ENCODE measurements at places on chromosomes 16 and 17.

- no peak for DNase-seq
These were observed 897 bp upstream of the CYGB start for GRCh38 chr17:76538281-76538931.

DNA sequence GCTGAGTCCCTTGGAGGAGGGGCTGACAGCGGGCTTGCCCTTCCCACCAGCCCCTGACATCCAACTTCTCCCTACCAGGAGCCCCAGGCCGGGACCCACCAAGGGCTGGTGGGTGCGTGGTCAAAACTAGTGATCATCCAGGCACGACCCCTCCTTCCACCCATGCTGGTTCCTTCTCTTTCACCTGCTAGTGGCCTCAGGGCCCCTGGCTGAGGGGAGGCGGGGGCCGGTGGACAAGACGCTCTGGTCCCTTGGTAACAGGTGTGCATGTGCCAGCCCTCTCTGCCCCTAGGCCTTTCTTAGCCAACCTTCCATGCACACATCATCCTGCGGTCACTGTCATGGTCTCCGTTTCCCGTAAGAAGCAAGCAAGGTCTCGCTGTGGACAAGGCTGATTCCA, 8.4 kb downstream of the ZNF213 start:
- DNase-seq, result no peak

DNA sequence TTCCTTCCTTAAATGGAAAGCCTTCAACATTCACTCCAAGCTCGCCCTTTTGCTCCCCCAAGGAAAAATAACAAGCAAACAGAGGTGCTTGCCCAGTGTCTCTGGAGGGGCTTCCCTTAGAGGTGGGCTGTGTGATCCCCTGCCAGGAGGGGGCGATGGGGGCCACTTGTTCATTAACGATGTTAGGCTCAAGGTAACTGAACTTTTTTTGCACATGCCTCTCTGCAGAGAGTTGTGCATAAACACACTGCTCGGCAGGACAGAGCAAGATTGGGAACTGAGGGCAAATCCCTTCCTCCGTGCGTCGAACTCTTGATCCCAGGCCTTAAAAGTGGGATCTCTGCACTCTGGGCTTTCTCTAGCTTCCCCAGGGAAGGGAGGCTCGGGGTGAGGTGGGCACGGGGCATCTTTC, 15.5 kb upstream of the NAGLU start:
- no peak for DNase-seq

GRCh38 chr17:35088356-35088880, 24.9 kb upstream of the RFFL start:
- DNase-seq, result no peak

GRCh38 chr16:80107900-80108299, 432.9 kb upstream of the DYNLRB2 start:
- no peak for DNase-seq

- DNase-seq, result no peak
These were observed 8.5 kb upstream of the LPO start for GRCh38 chr17:58229881-58230280.

DNA sequence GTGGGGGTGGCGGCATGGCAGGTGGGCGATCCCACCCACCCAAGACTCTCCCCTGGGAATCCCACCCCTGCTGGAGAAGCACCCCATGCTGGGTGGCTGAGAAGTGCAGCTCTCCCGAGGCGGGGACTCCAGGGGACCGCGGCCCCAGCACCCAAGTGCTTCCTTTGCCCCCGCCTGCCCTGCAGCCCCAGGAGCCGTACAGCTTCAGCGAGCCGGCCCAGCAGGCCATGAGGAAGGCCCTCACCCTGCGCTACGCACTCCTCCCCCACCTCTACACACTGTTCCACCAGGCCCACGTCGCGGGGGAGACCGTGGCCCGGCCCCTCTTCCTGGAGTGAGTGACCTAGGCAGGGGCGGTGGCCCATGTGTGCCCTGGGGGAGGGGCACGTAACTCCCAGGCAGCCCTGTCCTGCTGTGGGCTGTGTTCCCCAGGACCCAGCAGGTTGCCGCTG, 11.7 kb downstream of the GAA start:
- no peak for DNase-seq

DNA sequence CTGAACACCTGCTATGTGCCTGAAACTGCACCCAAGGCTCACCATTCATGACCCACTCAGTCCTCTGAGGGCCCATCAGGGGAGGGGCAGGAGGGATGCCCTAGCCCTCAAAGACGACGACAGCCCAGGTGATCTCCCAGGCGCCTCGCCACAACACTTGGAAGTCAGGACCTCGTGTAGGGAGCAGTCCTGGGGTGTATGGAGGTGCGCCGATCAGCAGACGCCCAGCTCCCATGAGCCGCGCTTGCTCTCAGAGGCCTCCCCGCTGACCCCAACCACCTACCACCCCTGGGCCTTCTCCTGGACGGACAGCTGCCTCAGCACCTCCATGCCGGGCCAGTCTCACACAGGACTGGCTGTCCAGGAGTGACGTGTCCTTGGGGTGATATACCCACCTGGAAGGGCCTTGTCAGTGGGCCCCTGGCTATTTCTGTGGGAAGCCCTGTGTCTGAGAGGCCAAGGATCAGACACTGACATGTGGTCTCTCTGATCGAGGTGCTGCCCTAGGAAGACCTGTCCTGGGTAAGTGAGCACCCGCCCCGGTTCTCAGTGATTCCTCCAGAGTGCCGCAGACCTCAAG, 26.7 kb downstream of the KDM8 start:
- no peak for DNase-seq

DNA sequence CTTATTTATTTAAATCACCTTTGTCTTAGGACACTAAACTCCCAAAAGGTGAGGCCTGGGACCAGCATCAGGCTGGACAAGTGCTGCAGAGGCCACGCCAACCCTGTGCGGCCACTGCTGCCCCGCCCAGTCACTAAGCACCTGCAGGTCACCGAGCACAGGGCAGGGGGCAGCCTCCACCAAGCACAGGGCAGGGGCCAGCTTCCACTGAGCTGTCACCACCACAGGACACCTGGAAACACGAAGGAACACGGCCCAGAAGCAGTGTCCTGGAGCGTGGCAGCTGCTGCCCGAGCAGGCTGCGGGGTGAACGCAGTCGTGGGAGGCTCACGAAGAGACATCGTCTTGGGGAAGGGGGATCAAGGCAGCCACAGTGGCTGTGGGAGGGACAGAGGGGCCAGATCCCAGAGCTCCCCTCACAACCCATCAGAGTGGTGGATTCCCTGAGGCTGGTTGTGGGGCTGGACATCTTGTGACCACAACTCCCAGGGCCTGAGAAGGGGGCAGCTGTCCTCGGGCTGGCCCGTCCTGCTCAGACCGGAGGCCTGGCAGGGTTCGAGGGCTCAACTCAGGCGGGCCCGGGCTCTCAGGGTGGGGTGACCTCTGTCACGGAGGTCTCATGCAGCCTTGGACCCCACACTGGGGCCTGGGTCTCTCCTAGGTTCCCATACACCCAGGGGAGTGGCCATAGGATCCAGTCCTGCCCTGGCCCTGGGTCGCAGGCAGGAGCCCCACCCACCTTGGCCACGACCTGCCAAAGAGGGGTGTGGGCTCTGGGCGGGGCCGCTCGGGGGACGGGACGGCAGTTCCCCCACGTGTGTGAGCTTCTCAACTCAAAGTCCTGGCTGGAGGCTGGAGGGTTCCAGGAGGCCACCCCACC, 18.7 kb downstream of the RAB40B start:
- no peak for DNase-seq

- peak; percentile 4 for DNase-seq
These were observed 118.1 kb downstream of the ENGASE start for GRCh38 chr17:79192503-79193351.

GRCh38 chr16:79163691-79164387, 436.7 kb downstream of the MAF start:
- no peak for DNase-seq

DNA sequence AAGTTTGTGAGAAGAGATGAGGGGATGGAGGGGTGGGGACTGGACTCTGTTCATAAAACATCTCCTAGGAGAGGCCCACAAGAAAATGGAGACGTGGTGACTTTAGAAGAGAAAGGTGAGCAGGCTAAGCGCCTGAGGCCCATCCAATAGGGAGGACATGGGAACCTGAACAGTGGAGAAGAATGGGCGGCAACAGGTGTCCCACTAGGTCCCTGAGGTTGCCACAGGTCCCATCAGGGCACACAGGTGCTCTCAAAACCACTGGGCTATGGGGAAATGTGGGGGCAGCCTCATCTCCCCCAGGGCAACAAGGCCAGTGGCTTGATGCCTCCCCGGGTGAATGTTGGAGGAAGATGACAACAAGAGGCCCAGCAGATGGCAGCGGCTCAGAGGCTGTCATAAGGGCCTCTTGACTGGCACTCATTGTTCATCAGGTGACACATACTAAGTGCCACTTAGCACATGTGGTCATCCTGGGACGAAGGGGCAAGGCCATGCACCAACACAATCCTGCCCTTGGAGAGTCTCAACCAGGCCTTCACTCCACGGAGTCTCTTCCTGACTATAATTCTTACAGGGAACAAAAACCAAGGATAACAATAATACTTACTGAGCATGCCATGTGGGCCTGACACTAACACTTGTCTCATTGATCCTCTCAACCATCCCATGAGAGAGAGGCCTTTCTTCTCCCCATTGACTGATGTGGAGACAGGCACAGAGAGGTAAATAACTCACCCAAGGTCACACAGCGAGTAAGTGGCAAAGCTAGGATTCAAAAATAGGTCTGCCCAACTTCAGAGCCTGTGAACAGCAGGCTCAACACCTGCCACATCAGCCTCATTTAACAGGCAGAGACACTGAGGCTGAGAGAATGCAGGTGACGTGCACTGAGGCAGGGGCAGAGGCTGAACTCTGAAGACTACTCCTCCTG, 38.0 kb downstream of the CUEDC1 start:
- DNase-seq, result no peak

- no peak for DNase-seq
These were observed 15.6 kb upstream of the TEX2 start for GRCh38 chr17:64278614-64279013.

- no peak for DNase-seq
These were observed 346.6 kb downstream of the PMP22 start for GRCh38 chr17:14918540-14918939.

DNA sequence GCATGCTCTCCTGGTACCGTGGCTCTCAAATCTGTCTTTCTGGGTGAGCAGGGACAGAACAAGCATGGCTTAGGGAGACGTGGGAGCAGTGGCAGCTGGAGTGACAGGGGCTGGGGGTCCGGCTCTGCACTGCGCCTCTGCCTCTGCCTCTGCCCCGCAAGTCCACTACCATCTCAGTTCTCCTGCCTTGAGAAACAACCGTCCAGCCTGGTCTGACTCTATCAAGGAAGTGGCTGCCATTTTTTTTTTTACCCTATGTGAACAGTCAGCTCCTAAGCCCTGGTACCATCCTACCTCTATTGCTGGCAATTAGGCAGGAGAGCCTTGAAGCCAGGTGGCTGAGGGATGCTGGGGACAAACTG, 16.1 kb downstream of the HIC1 start:
- DNase-seq, result no peak

DNA sequence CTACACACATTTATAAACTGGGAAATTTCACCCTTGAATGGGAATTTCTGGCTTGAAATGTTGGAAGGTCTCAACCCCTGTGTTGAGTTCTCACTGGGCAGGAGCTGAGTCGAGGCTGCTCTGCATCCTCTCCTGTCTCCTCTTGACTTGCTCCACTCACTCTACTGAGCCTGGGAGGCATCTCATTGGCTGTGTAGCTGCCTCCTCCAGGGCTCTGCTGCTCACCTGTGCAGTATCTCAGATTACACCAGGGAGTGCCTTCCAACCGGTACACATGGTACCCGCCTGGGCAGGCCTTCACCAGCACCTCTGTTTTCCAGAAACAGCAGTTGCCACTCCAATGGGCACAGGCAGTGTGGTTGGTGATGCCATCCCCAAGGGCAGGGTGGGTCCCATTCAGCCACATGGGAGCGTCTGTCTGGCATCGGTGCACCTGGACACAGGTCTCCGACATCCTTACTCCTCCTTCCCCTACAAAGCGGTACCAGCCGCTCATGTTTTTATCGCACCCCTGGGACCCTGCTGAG, 3.7 kb downstream of the GP2 start:
- DNase-seq, result no peak

- DNase-seq, result peak; percentile 54
These were observed 1.7 kb downstream of the MT2A start for GRCh38 chr16:56610017-56610608.

DNA sequence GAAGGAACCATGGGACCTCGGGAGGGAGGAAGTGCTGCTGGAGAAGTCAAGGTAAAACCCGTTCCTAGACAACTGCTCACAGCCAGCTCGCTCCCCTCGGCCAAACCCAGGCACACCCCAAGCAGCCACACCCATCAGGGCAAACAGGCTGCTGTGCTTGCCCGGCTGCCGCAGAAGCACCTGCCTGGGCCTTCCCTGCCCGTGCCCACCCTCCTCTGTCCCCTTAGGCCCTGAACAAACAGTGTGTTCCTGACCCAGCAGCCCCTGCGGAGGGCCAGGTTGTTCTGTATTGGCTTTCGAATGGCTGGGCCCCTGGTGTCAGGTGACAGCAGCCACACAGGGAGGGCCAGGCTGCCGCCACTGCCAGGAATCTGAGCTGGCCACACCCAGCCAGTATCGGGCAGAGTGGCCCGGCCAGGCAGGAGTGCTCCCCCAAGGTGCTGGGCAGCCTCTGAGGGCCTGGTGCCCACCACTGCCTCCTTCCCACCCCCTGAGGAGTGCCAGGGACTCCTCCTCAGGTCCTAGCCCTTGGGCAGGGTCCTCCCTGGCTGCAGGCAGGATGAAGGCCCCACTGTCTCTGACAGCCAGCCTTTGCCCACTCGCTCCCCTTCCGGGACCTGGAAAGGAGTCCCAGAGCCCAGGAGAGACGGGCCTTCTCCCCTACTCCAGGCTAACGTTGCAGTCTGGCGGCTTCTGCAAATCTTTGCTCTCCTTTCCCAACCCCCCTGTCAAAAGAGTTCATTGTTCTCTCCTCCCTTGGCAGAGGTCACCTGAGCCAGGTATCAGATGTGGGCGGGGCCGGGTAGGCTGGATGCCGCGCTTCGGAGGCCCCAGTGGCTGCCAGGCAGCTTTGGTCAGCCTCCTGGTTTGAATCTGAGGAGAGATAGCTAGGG, 24.0 kb downstream of the LLGL2 start:
- DNase-seq, result no peak

DNA sequence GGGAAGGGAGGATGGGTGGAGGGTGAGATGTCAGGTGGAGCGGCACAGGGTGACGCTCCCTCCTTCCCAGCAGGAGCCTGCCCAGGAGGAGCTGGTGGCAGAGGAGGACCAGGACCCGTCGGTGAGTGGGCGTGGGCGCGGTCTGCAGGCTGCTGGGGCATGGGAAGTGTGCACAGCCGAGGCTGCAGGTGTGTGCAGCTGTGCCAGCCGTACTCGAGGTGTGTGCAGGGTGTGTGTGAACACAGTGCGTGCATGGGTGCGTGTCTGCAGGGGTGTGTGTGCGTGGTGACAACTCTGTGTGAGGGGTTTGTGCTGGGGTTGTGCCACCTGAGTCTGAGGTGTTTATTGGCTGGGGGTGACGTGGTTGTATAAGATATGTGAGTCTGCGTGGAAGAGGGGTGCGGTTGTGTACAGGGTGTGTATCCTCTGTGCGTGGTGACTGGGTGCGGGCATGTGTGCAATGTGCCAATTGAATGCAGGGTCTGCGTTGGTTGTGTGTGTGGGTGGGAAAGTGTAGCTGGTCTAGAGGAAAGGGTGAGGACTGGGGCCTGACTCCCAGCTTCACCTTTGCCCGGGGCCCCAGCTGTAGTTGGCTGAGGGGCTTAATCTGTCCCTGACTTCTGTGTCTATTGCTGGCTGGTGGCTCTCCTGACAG, 670 bp downstream of the TNFSF12 start:
- peak; percentile 30 for DNase-seq

Data from activated CD4-positive, alpha-beta T cell treated with anti-CD3 and anti-CD28 coated beads for 24 hours (primary cell).